ENCODE measurements at places on chromosomes 12 and 14.

GRCh38 chr12:7934091-7934888 is 1.7 kb downstream of the SLC2A3 start:
- DNase-seq, result peak; percentile 16

- no peak for DNase-seq
Measured at GRCh38 chr12:88518863-88519403, 61.3 kb downstream of the KITLG start.

GRCh38 chr12:5783289-5783920 is 161.7 kb downstream of the ANO2 start:
- DNase-seq, result no peak

DNA sequence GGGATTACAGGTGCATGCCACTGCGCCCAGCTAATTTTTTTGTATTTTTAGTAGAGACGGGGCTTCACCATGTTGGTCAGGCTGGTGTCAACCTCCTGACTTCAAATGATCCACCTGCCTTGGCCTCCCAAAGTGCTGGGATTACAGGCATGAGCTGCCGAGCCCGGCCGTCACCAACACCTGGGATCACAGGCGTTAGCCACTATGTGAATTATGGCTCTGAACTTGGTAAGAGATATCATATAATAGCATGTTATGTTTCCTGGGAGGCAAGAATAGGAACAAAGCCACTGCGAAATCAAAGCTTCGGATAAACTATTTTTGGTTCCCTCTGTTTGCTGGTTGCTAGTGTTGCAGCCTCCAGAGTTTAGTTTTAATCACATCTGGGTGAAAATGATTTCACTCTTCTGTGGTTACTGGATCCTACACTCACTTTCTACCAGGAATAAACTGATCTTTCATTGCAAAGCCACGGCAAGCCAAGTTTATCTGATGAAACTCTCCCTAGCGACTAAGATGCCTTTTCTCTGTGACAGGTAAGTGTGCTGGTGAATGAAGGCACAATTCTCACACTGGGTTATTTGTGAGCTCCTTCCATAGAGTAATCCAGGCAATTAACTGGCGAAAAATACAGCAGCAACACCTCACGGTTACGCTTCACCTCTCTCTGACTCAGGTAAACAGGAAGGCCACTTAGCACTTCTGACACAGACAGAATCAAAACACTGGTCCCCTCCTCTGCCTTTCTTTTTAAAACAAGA is 16.7 kb downstream of the SNRNP35 start:
- DNase-seq, result no peak

DNA sequence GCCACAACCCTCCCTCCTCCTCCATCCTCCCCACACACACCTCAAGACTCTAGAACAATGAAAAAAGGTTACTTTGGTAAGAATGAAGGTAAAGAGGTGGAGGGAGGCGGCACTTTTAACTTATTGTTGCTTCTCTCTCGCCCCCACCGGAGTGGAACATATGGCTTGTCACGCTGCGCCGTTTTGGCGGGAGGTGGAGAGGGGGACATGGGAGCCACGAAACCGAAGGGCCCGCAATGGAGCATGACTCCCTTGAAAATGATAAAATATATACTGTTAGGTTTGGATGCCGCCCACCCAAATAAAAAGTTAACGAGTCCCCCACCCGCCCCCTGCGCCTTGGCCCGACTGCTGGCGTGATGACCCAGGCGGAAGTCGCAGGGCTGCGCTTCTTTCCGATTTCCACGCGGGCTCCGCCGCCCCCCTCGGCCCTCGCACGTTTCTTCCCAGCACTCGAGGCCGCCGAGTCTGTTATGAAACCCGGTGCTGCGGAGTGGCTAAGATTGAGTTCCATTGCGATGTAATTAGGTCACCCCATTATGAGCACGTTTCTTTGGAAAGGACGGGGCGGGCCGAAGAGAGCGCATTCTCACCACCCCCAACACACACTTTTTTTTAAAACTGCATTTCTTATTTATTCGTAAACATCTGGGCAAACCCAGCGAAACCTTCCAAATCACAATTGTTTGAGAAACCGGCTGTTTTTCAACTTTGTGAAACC is 1.4 kb upstream of the ZFP36L1 start:
- DNase-seq, result peak; percentile 77

GRCh38 chr12:43979450-43979849 is 143.6 kb downstream of the TMEM117 start:
- DNase-seq, result no peak

DNA sequence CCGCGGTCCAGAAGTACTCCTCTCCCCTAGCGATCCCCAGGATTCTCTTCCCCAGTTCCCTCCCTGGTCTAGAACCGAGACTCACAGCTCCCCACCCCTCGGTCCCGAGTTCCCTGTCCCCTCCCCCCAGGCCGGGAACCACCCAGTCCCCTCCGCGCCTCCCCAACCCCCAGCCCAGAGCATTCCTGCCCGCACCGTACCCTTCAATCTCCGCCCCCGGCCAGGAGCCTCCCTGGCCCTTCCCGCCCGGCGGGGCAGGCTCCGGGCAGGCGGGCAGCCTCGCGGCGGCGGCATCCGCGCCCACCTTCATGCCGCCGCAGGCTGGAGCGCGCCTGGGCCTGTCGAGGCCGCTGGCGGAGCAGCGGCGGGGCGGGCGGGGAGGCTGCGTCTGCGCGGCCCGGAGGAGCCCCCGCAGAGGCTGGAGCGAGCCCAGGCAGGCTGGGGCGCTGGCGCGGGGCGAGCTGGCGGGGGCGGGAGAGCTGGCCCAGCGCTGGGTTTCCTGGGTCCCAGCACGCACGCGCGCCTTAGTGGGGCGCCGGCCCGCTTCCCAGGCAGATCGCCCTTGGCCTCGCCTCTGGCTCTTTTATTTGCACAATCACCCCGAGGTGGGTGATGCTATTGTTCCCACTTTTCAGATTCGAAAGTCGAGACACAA is 22.2 kb upstream of the GPR132 start:
- no peak for DNase-seq

- peak; percentile 77 for DNase-seq
Measured at GRCh38 chr12:88298761-88299242, 156.7 kb downstream of the TMTC3 start.

DNA sequence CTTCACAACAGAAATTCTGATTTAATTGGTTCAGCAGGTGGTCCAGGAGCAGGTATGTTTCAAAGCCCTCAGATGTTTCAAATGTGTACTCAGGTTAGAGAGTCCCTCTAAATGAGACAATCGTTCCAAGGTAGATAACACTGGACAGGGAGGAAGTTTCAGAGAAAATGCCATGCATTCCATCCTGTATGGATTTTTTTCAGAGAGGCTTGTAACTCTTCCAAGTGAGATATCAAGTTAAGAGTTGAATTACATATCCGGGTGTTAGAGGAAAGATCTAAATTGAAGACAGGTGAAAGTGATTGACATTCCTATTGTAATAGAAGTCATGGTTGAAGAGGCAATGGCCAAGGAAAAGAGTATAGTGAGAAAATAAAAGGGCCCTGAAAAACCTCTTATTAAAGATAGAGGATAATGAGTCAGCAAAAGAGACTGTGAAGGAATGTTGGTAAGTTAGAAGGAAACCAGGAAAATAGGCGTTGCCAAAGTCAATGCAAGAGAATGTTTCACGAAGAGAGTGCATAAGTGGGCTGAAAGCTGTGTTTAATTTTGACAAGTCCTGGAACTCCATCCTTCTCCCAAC is 105.8 kb downstream of the BMP4 start:
- no peak for DNase-seq

- no peak for DNase-seq
Measured at GRCh38 chr14:95184413-95184790, 27.1 kb upstream of the DICER1 start.

DNA sequence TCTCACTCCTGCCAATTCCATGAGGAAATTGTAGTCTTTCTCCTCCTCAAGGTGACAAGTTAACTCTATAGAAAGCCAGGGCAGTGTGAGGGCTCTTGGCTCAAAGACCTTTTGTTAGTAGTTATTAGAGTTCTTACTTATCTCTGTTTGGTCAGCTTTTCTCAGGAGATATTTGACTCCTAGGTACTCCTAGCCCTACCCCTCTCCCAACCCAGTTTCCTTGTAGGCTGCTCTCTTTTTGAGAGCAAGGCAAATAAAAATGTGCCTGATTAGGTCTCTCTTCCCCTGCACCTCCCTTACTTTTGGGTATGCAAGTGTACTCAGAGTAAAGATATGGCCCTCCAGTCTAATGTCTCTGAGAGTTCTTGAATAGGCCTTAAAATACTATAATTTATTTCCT is 23.8 kb downstream of the BTG1 start:
- no peak for DNase-seq

DNA sequence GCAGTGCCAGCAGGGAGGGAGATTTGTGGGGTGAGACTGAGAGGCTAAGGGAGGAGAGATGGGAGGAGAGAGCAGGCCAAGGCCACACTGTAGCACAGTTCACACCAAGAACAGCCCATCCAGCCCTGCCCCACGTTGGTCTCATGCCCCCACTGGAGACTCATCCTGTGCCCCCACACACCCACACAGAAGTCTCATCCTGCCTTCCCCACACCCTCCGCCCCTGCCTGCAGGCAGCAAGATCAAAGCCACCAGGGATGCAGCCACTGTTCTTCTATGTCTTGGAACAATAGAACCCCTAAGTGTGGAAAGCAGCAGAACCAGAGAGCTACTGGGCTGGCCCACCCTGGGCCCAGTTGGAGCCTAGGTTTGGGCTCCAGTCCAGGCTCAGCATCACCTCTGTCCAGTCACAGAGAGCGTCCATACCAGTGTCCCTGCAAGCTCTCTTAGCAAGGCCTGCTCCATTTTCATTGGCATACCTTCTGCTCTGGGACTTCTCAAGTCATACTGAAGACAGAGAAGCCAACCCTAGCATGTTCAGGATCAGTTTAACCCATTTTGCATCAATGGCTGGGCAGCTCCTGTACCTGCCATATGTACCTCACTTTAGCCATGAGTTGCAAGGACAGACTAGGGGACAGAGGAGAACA is 31.7 kb upstream of the HDAC7 start:
- DNase-seq, result no peak

GRCh38 chr14:32764131-32764530 is 174.5 kb upstream of the NPAS3 start:
- no peak for DNase-seq

- no peak for DNase-seq
Measured at GRCh38 chr12:83536496-83536895, 849.8 kb downstream of the TMTC2 start.

DNA sequence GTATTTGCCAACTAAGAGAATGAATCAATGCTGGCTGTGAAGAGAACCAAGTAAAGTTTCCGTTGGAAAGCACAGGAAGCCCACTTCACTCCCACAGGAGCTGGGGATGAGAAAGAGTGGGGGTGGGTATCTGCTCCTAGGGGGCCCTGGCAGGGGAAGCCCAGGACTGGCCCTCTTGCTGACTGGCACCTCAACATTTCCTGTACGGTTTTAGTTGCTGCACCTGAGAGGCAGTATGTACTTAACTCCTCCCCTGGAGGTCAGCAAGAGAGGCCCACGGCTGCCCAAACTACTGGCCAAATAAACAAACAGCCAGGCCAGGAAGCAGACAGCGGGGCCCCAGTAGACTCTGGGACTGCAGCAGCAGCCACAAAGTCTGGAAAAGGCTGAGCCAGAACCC is 33.8 kb upstream of the VWF start:
- no peak for DNase-seq

DNA sequence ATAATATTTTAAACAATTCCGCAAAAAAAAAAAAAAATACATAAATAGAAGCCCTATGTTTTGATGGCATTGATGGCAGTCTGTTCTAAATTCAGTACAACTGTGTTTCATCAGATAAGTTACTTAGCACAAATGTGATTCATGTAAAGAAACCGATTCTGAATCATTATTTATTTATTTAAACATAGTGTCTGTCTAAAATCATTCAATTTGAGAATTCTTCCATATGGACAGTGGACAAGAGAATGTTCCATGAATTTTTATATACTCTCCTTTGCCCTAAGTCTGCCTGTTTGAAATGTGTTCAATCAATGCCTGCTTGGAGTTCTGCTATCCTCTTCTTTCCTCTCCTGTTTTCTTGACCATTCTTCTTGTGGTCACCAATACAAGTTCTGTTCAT is 126.5 kb downstream of the PDE3A start:
- no peak for DNase-seq

DNA sequence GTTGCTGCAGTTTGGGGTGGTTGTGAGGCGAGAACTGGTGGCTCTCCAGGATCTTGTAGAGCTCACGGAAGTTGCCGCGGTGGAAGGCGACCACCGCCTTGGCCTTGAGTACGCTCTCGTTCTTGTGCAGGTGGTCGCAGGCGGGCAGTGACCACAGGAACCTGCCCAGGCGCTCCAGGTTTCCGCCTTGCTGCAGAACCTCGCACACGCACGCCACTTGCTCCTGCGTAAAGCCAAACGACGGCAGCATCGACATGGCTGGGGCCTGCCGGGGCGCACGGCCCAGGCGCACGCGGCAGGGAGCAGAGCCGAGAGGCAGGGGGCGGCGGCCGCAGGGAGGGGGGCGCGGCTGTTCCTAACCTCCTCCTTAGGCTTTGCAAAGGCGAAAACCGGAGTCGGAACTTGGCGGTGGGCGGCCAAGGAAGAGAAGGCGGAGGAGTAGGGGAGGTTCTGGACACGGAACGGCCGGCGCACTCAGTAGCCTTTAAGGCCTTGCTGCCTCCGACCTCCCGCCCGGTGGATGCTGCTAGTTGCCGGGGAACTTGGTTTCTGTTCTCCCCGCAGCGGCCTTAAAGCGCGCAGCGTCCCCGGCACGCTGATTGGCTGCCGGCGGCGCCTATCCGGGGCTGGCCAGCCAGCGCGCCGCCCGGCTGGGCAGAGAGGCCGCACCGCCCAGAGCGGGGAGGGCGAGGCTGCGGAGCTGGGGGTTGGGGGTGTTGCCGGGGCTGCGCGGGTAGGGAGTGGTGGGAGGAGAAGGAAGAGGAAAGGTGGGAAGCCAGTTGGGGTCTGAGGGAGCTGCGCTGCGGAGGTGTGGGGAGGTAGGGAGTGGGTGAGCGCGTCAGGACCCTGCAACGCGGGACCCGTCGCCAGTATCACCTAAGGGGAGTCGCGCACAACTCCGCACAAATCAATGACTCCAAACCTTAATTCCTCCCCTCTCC is at the start of gene SIX1:
TSS of gene SIX1 (minus strand) at position 544 of the 941 bp plus-strand sequence. CDS start at position 256, 288 bp downstream.
- peak; percentile 31 for DNase-seq

GRCh38 chr14:35386673-35387125 is 17.9 kb downstream of the NFKBIA start:
- no peak for DNase-seq

GRCh38 chr12:62621101-62621638 is 154.5 kb downstream of the MON2 start:
- DNase-seq, result no peak

DNA sequence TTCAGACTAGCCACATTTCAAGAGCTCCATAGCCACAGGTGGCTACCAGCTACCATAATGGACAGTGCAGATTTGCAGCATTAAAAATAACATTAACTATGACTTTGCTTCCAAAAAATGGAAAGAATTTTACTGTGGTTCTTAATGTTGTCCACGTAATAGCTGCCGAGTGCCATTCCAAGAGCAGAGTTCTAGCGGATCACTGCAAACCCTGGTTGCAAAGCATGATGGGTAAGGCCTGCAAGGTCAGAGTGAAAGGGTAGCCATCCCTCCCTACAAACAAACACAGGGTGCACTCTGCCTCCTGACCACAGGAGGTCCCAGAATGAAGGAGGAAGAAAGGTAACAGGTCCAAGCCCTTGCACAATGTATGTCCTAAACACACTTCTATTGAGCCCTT is 157.6 kb downstream of the DPF3 start:
- DNase-seq, result no peak

GRCh38 chr14:100777818-100778525 is 47.9 kb upstream of the MEG3 start:
- no peak for DNase-seq

All from activated CD4-positive, alpha-beta T cell treated with anti-CD3 and anti-CD28 coated beads, Interleukin-2, Interleukin-4, amounts not matched to agents 100 ng/mL and 50 ng/mL, durations not matched to agents 16 hours and 8 hours (primary cell).